Left lung (tissue), 14 donors: ENCODE measurements at places on chromosomes 12 and 14.

GRCh38 chr12:42696406-42697149 lies 107.0 kb upstream of the PRICKLE1 start:
- DNase-seq, result peak; percentile 81

GRCh38 chr12:130715998-130716968 lies at the start of gene RIMBP2:
RIMBP2 (minus strand) TSS chr12:130716299; CDS start chr12:130479013, 237,286 bp downstream.
- peak; percentile 31 for DNase-seq

GRCh38 chr14:89479802-89480201 lies 62.8 kb upstream of the FOXN3 start:
- DNase-seq, result no peak

DNA sequence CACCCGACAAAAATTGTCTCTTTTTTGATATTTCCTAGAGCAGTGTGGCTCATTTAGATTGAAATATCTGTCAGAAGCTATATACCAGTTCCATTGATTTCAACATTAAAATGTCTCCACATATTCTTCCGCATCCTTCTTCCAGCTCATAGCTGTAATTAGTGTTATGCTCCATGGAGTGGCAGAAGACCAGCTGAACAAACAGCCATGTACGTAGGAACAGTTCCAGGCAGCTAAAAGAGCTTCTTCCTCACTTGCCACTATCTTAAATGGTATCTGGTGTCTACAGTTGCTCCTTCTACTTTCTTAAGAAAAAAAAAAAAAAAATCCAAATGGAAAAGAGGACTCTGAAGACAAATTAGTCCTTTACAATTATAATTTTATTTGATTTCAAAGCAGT lies 848.0 kb downstream of the DIO2 start:
- DNase-seq, result no peak

- DNase-seq, result no peak
These were observed 272.4 kb upstream of the CRY1 start for GRCh38 chr12:107365703-107366102.

DNA sequence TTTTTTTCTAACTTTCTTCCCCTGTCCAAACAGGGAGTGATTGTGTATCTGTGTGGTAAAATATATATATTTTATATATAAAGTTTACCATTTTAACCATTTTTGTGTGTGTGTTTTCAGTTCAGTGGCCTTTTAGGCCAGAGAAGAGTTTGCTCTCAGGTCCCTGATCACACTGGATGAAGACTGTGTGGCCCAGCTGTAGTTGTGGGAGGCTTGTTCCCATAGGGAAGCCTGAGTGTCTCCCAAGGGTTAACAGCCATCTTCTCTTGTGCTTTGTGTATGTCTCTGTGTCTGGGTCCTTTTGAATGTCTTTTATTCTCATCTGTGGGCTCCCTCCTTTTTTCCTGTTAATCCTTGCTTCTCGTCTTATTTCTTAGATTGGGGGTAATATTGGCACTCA lies 23.4 kb downstream of the CGRRF1 start:
- DNase-seq, result no peak

DNA sequence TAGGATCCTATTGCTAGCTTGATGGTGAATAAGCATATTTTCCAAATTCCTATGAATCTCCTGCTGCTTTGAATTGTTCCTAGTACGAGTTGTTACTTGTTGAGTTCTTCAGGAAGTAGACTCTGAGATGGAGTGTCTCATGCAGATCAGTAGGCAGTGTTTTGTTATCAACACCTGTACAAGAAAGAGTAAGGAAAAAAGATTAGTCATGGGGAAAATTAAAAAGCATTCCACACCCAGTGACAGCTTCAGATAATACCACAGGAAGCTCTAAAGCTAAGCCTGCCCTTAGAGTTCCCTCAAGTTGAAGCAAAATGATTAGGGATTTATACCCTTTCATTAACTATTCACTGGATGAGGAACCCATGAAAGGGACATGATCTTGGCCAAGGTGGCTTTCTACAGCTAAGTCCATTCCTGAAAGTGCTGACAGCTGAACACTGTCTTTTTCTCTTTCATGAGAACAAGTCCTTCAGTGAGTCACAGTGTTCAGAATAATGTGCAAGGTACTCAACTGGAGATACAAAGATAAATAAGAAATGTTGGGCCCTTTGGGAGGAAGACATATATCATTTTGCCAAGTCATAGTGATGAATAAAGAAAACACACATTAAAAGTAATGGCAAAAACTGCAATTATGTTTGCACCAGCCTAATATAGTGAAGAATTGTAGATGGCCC lies 49.1 kb downstream of the CCER1 start:
- no peak for DNase-seq

GRCh38 chr12:98144953-98145352 lies 370.4 kb upstream of the TMPO start:
- DNase-seq, result no peak

GRCh38 chr12:3600039-3600720 lies 109.2 kb downstream of the PRMT8 start:
- no peak for DNase-seq

GRCh38 chr14:32183151-32184058 lies 18.4 kb upstream of the RNU6-7 start:
- no peak for DNase-seq

DNA sequence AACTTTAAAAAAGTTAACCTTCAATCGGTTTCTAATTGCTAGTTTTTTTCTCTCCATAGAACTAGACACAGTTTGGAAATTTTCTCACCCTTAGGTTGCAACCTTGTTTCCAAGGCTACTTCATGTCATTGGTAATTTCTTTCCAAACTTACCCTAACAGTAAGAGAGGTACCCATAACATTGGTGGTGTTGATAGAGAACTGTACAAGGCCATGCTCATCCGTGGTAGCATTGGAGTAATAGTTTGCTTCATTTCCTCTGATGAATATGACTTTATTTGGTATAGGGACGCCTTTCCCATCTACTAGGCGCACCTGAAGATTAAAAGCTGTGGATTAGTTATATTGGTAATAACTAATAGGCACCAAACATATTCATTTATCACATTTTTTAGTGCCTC lies 11.6 kb downstream of the A2M start:
- no peak for DNase-seq

DNA sequence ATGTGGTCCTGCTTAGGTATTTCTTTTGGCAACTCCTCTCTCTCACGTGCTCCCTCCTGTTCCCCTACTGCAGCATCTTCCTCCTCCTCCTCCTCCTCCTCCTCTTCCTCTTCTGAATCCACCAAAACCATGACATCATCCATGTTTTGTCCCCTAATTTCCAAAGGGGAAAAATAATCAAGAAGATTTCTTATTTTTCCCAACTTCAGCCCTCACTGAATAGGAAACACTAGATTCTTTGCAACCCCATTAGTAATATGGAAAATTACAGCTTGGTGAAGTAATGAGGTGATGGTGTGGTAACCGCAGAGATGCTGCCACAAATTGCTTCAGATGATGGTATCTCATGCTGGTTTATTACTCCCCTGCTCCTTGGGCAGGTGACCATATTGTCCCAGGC lies 7.5 kb upstream of the WSB2 start:
- DNase-seq, result no peak

GRCh38 chr12:3974883-3975282 lies 101.7 kb upstream of the PARP11 start:
- no peak for DNase-seq

GRCh38 chr14:93592786-93593185 lies 162.0 kb downstream of the UNC79 start:
- DNase-seq, result no peak

DNA sequence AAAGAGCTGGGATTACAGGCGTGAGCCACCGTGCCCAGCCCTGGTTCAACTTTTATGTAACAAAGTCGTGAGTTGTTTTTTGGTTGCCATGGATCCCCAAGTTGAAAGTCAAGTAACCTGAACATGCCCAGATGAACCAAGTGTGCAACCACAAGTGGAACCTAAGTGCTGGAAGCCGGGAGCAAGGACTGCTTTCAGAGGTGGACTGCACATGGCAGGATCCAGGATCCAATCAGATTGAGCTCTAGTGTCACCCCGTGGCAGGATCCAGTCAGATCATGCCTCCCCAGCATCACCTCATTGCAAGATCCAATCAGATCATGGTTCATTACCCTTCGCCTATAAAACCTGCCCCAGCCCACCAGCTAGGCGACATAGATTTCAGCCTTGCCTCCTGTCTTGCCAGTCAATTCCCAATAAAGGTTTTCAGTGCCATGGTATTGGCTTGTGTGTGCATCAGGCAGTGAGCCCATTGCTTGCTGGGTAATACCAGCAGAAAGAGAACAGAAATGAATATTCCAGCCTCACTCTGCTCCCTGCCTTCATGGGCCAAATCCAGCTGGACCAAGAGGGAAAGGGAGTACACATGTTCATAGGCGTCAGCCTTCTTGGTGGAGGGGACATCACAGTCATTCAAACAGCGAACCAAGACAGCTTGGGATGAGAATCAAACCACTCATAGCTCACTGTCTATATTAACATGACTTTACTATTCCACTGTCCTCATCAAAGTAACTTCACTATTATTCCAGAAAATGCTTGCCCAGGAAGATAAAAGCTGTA lies 43.6 kb upstream of the VASH1 start:
- no peak for DNase-seq

- peak; percentile 7 for DNase-seq
These were observed 7.5 kb downstream of the PTGR2 start for GRCh38 chr14:73859145-73859544.

DNA sequence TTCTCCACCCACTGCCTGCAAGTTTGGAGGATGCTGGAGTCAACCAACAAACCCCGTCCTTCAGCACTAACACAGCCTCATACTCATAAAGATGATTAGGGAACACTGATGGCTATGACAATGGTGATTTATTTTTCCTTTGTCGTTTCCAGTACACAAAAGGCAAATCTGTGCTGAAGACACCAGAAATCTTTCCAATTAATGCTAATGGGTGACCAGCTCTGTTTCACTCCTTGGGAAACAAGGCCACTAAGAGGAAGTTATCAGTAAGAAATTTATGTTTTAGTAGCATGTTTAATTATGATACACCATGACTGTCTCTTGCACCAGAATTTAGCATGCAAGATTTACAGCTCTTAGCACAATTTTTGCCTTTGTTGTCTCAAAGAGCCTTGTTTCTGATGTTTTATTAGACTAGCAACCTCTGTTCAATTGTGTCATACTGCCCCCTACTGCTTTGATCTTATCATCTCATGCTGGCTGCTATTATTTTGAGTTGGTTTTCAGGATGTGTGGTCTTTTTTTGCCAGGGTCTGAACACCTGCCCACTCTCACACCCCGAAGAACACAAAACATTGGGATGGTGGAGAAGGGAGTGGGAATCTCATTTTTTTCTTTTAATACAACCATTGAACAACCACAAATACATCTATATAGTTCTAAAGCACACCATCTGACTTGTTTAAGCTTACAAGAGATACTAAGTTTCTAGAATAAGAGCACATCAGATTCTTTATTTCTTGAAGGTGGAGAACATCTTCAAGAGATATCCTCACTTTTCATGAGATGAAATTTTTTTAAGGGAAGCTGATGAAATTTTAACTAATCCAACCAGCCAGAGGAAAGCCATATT lies 160.9 kb downstream of the SPTSSA start:
- no peak for DNase-seq

GRCh38 chr14:63045612-63046320 lies 508 bp upstream of the KCNH5 start:
- DNase-seq, result peak; percentile 28

- DNase-seq, result no peak
These were observed 60.9 kb upstream of the RFLNA start for GRCh38 chr12:124233846-124234640.

GRCh38 chr14:77659831-77660230 lies 43.4 kb upstream of the SPTLC2 start:
- DNase-seq, result no peak

- DNase-seq, result no peak
These were observed 125.2 kb downstream of the ALX1 start for GRCh38 chr12:85405262-85405661.

DNA sequence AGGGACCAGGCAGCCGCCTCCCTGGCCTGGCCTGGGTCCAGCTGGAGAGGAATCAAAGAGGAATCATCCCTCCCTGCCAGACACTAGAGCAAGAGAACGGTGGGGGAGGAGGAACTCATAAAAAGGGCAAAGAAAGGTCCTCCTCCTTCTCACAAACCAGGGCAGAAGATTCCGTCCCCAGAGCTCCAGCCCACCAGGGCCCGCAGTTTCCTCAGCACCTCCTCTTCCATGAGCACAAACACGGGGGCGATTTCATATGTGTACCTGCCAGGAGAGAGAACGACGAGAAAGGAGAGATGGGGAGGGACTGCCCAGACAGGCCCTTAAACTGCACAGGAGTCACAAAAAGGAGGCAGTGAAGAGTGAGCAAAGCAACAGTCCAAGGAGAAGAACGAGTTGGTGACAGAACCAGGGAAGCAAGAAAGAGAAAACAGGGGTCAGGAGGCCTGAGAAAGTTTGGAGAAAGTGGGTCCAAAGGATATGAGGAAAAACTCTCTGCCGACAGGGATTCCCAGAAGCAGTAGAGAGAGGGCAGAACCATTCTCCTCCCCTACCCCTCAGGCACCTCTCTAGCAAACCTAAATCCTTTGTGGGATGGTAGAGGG lies 8.7 kb upstream of the ZNF740 start:
- DNase-seq, result no peak

DNA sequence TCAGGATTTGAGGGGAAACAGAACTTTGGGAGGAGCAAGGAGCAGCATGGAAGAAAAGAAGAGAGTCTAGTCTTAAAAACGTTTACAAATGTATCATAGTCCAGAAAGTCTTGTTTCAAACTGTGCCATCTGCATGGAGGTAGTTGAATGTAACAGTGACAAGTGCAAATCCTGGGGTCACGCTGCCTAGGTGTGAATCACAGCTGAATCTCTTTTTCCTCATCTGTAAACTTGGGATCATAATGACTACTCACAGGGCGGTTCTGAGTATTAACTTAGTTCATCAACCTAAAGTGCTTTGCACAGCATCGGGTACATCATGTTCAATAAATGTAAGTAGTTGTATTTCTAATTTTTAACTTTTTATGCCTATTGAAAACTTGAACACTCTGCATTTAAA lies 208.5 kb downstream of the CHST11 start:
- no peak for DNase-seq

DNA sequence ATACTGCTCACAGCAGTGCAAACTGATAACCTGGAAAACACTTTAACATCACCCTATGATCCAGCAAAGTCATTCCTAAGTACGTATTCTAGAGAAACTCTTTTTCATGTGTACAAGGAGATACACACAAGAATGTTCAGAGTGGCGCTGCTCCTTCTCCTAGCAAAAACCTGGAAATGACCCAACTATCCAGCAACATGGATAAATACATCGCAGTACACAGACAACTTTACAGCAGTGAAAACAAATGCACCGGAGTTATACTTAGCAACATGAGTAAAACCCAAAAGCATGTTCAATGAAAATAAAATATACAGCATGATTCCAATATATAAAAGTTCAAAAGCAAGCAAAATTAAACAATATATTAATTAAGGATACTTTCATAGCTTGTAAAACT lies 18.7 kb downstream of the SART3 start:
- DNase-seq, result no peak
